Left lobe of liver (tissue), 2 donors: ENCODE measurements at places on chromosomes 2 and 18. TPM values are rescaled to one million over a fixed set of nuclear protein-coding genes. Genes with fewer than 3 reads are reported as not detected.
A peak's percentile ranks its signal among the peaks of the same experiment; 100 is the strongest.

DNA sequence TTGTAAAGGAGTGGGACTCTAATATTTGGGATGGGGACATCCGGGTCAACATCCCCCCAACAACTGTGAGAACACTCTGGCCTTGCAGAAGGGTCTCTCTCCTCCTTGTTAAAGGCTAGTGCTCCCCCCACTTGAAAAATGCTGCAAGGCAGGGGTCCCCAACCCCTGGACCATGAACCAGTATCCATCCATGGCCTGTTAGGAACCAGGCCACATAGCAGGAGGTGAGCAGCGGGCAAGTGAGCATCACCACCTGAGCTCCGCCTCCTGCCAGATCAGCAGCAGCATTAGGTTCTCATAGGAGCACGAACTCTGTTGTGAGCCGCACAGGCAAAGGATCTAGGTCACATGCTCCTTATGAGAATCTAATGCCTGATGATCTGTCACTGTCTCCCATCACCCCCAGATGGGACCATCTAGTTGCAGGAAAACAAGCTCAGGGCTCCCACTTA is 243.9 kb upstream of the ID2 start:
- no peak for DNase-seq

GRCh38 chr2:228180181-228181097 is 1.0 kb downstream of the SPHKAP start:
- DNase-seq: no peak

The DIPK1C gene
- not detected for total RNA-seq

DNA sequence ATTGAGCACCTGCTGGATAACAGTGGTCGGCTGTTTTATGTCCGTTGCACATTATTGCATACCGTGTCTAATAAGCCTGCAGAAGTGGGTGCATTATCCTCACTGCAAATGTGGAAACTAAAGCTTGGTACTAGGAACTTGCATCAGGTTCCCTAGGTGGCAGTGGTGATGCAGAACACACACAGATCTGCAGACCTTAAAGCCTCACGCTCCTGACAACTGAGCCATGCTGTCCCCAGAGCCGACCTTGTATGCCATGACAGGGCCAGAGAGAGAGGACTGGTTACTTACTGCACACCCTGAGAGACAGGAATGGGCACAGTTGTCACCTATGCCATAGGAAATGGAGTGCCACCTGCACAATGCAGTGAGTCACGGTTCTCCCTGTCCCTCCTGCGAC is 151.8 kb downstream of the SH3RF3 start:
- DNase-seq: no peak

The C2orf80 gene
- not detected for total RNA-seq

DNA sequence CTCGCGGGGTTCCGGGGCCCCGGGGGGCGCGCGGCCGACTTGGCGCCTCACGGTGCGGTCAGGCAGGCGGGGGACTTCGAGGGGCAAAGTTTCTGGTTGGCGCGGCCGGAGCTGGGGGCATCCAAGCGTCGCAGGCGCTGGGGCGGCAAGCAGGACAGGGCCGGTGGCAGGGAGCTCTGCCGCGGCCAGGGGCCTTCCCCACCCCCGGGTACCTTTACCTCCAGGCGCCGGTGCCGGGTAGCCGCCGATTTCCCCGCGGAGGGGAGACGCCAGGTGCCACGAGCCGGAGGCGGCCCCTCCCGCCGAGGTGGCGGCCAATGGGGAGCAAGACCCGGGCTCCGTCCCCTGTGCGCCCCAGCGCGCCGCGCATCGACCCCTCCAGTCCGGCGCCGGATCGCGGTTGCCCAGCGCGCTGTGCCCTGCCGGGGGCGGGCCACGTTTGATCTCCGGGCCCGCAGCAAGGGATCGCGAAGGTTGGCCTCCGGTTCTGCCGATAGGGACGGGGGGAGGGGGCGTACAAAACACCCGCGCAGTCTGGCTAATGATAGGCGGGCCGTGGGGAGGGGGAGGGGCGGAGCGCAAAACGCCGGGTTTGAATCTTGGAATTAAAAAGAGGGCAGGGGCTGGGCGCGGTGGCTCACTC is at the start of gene ST8SIA5:
TSS of gene ST8SIA5 (minus strand) at position 495 of the 643 bp plus-strand sequence. CDS start 545 bp downstream, outside the sequence.
- DNase-seq: no peak

DNA sequence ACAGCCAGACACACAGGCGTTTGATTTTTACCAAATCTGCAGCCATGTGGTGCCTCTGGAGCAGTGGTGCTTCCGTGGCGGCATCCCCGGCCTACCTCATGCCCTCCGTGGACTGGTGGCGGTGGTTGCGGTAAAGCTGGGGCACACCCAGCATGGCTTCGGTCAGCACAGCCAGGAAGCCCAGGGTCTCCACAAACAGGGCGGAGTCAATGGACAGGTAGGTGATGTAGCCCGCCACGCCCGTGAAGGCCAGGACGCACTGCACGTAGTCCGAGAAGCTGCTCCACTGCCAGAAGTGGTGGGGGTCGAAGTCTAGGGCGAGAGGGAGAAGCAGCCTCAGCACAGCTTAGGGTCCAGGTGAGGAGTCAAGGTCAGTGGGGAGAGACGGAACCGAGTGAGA is 32.4 kb downstream of the SLC66A2 start:
- no peak for DNase-seq

- no peak for DNase-seq
Observed at GRCh38 chr2:192124571-192124970, 70.2 kb downstream of the TMEFF2 start.

The ZNF804A gene
- total RNA-seq: not detected

- DNase-seq: no peak
Observed at GRCh38 chr2:84732897-84733778, 147.7 kb downstream of the TRABD2A start.

- no peak for DNase-seq
Observed at GRCh38 chr2:122867941-122868340, 1112.5 kb downstream of the TSN start.

The CAPN10 gene
- 13.7 TPM for total RNA-seq

DNA sequence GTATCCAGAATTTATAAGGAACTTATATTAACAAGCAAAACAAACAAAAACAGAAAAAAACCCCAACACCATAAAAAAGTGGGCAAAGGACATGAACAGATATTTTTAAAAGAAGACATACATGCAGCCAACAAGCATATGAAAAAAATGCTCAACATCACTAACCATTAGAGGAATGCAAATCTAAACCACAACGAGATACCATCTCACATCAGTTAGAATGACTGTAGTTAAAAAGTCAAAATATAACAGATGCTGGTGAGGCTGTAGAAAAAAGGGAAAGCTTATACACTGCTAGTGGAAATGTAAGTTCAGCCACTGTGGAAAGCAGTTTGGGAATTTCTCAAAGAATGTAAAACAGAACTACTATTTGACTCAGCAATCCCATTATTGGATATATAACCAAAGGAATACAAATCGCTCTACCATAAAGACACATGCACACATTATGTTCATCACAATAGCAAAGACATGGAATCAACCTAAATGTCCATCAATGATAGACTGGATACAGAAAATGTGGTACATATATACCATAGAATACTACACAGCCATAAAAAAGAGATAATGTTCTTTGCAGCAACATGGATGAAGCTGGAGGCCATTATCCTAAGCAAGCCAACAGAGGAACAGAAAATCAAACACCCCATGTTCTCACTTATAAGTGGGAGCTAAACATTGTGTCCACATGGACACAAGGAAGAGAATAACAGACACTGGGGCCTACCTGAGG is 25.3 kb downstream of the PREPL start:
- DNase-seq: no peak

DNA sequence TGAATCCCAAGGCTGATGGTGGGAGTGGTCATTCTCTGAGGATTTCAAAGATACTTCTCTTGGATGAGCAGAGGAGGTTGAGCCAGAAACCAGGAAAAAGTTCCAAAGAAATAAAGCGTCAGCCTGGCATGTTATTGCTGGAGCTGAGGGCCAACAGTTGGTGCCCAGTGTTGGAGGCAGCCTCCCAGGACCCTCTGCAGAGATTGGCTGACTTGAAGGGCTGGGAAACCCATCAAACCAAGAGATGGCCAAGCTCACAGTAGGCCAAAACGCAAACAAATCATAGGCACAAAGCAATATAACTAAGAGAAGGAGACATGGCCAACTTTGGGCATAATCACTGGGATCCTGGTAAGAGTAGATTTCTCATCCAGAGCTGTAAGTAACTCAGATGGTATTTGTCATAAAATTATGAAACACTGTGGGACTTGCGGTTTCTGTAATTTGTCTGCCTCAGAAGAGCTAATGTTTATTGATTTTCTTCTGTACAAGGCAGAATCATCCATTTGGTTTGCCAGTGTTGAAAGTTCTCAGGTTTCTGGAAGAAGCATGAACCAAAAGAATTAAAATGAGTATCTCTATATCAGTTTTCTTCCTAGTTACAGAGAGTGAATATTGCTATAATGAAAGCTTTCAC is 108.3 kb downstream of the ATL2 start:
- no peak for DNase-seq

The SCN2A gene
- 0.05 TPM for total RNA-seq

DNA sequence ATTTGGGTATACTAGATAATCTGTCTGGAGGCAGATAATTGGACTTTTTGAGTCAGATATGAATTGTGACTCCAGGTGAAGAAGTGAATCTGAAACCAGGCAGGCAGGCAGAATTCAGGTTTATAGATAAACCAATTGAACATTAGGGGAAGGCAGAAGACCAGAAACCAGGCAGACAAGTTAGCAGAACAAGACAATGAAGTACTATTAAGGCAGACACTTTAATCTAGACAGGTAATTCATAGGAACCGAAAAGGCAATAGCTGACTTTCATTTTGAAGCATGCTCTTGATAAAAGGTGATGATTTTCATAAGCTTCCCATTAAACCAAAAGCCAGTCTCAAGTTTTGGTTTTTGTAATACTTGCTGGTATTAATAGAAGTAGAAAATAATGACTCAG is 19.3 kb upstream of the SLC4A10 start:
- no peak for DNase-seq

- no peak for DNase-seq
Observed at GRCh38 chr2:113851640-113852039, 38.2 kb upstream of the ACTR3 start.

The DSC1 gene
- not detected for total RNA-seq

The TUBA3D gene
- total RNA-seq: 0.15 TPM

The SERPINB13 gene
- total RNA-seq: not detected

GRCh38 chr2:234823877-234824376 is 127.9 kb upstream of the SH3BP4 start:
- peak; percentile 62 for DNase-seq

The PSMD14 gene
- total RNA-seq: 20.4 TPM

DNA sequence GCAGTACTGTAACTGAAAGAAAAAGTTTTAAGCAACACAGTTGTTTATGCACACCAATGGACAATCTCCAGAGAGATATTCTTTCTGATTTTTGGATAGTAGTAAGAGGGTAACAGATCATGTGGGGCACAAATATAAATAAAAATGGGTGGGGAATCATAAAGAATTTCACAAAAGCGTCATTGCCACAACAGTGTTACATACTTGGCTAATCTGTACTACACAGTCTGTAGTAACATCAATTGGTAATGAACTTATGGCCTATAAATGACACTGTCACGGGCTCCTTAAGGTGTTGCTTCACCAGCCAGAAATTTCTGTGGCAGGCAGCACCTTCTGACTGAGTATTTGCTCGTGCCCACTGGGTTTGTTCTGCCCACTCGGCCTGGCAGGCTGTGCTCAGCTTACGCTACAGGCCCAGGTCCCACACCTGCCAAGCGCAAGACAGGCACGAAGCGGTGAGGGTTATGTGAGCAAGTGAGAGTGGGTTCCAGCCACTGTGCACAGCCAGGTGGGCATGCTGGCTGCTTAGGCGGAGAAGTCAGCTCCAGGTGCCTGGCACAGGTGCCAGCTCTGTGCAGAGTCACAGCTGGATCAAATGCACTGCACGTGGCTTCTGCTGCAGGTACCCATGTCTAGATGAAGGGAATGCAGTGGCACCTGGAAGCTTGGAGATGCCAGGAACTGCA is 532.5 kb upstream of the SLC39A10 start:
- no peak for DNase-seq

- DNase-seq: no peak
Observed at GRCh38 chr18:76056471-76057110, 438.5 kb downstream of the ZNF516 start.

The SCN9A gene
- total RNA-seq: 2.2 TPM

- no peak for DNase-seq
Observed at GRCh38 chr18:36112302-36112701, 16.8 kb downstream of the SLC39A6 start.

DNA sequence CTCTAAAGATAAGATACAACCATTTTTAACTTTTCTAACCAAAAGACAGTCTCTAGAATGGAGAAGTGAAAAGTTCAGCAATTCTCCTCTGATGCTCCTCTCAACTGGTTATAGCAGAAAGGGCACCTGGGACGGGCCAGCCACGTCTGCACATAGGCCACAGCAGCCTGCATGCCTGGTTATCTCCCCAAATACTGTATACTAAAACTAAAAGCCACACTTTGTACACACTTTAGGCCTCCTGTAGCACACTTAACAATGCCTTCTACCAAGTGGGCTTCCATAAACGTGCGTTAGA is 179.1 kb downstream of the ANKRD44 start:
- DNase-seq: no peak

DNA sequence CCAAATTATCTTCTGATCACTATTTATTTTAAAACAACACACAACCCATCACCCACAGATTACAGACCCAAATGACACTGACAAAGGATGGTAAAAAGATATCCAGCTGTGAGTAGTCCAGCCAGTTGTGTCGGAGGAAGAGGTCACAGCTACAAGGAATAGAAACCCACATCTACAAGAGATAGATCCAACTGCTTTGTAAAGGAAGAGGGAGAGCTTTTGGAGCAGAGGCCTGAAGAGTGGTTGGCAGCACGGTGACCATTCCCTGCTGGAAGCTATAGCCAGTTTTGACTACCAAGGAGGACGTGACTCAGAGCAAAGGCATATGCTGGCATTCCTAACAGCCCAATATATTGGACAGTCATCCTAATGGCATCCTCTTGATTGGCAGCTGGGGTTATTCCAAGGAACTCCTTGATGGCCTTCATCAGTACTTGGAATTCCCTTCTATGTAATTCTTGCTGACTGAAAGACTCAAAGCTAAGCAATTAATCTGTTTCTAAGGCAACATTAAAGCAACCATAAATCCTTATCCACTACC is 17.1 kb downstream of the SLC8A1 start:
- no peak for DNase-seq

GRCh38 chr2:112836695-112837117 is at the start of gene IL1B:
TSS of gene IL1B (minus strand) at chr2:112836779. CDS start at chr2:112836229, 550 bp downstream.
- no peak for DNase-seq

The CKAP2L gene
- total RNA-seq: 0.08 TPM

GRCh38 chr2:134417968-134418582 is 164.2 kb downstream of the MGAT5 start:
- no peak for DNase-seq

- DNase-seq: no peak
Observed at GRCh38 chr2:98301469-98301868, 44.8 kb upstream of the CNGA3 start.

The MOGAT1 gene
- 10.2 TPM for total RNA-seq

The GALNT13 gene
- not detected for total RNA-seq

- DNase-seq: no peak
Observed at GRCh38 chr2:231399046-231399852, 3.7 kb downstream of the B3GNT7 start.
